ENCODE measurements at places on chromosomes 5 and 9. TPM values are rescaled to one million over a fixed set of nuclear protein-coding genes. Genes with fewer than 3 reads are reported as not detected.

GRCh38 chr9:136493567-136493971 is 10.7 kb upstream of the SEC16A start:
- H3K36me3 ChIP-seq = no peaks in the 10 kb centered on the region
- H3K27me3 ChIP-seq = no peaks in the 10 kb centered on the region
- H3K4me3 ChIP-seq = no peak overlapping the region
- no peaks in the 10 kb centered on the region for H3K4me1 ChIP-seq
- no peak overlapping the region for H3K27ac ChIP-seq
- DNase-seq = no peak

TAF1L gene
- total RNA-seq = 0.05 TPM

ARID3C gene
- not detected for total RNA-seq

DNA sequence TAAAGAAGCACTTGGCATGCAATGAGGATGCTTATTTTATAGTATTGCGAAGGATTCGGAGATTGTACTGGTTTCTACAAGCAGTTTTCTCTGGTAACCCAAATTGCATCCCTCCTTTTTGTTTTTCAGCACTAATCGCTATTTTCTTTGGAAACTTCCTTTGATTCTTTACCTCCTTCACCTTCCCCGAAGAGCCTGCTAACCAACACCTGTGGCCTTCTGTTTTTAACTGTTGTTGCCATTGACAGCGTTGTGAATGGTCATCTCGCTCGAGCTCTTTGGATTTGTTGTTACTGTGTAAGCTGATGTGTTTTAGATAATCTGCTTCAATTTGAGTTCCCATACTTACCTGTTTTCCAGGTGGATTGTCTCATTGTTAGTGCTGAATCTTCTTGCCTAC is 1.1 kb downstream of the CNOT6 start:
- peak overlapping the region; percentile 54 for H3K27ac ChIP-seq
- H3K4me3 ChIP-seq = peak overlapping the region; percentile 90
- DNase-seq = no peak
- H3K36me3 ChIP-seq = no peaks in the 10 kb centered on the region
- H3K27me3 ChIP-seq = no peaks in the 10 kb centered on the region

TGFBR1 gene
- total RNA-seq = 41.1 TPM

SCGB3A1 gene
- 5.3 TPM for total RNA-seq

DNA sequence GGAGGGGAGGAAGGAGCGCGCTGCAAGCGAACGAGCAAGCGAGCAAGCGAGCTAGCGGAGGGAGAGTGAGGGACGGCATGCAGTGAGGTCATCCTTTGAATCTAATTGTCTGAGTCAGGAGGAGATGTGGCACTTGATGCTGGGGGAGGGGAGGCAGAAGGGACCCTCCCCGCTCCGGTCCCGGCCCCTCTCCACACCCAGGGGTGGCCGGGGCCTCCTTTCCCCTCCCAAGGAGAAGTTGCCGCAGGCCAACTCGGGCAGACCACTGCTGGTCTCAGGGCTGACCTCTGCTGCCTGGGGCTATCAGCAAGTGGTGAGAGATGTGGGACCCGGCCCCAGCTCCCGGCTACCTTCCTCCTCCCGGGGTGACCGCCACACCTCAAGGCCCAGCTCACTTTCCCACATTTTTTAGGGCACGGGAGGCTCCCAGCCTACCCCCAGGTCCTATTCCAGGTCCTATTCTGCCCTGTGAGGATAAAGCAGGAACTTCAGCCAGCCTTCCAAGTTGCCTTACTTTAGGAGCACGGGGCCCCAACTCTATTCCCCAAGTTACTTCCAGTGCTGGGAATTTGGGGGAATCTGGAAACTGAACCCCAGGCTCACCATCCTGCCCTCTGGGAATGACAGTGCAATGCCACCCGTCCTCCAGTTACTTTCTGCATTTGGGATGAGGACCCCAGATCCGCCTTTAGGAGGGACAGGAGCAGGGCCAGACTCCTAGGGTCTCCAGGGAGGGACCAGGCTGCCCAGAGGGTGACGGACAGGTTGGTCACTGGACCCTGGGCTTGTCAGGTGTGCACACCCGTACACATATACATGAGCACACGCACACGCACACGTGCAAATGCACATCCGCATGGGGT is 11.1 kb downstream of the CNTFR start:
- no peaks in the 10 kb centered on the region for H3K27me3 ChIP-seq
- H3K4me3 ChIP-seq = no peak overlapping the region
- peak; percentile 51 for DNase-seq
- H3K4me1 ChIP-seq = peaks cover 10% of the 10 kb centered on the region
- H3K27ac ChIP-seq = no peak overlapping the region

GRCh38 chr9:127209948-127210640 is 54.5 kb upstream of the GARNL3 start:
- no peaks in the 10 kb centered on the region for H3K36me3 ChIP-seq
- no peaks in the 10 kb centered on the region for H3K4me1 ChIP-seq
- DNase-seq = no peak
- H3K27ac ChIP-seq = no peak overlapping the region
- H3K27me3 ChIP-seq = no peaks in the 10 kb centered on the region

RUSC2 gene
- total RNA-seq = 41.1 TPM

DNA sequence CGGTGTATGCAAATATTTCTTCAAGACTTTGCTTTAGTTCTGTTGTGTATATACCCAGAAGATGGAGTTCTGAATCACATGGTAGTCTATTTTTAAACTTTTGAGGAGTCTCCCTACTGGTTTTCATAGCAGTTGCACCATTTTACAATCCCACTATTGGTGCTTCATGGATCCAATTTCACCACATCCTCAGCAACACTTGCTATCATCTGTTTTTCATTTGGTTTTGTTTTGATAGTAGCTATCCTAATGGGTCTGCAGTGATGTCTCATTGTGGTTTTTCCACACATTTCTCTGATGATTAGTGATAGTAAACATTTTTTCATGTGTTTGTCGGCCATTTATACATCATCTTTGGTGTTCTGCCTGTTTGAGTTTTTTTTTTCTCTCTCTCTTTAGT is 1339.3 kb downstream of the EFNA5 start:
- no peak overlapping the region for H3K27ac ChIP-seq
- no peaks in the 10 kb centered on the region for H3K27me3 ChIP-seq
- H3K4me1 ChIP-seq = no peaks in the 10 kb centered on the region
- H3K36me3 ChIP-seq = no peaks in the 10 kb centered on the region
- H3K4me3 ChIP-seq = no peak overlapping the region
- no peak for DNase-seq

- DNase-seq = no peak
- no peak overlapping the region for H3K27ac ChIP-seq
- no peaks in the 10 kb centered on the region for H3K27me3 ChIP-seq
- no peak overlapping the region for H3K4me3 ChIP-seq
- H3K36me3 ChIP-seq = no peaks in the 10 kb centered on the region
Measured at GRCh38 chr5:38753141-38753540, 92.7 kb upstream of the OSMR start.

GRCh38 chr5:157566902-157567489 is 8.6 kb downstream of the ADAM19 start:
- H3K4me1 ChIP-seq = peaks cover 9% of the 10 kb centered on the region
- no peak overlapping the region for H3K4me3 ChIP-seq
- H3K27ac ChIP-seq = no peak overlapping the region
- H3K36me3 ChIP-seq = no peaks in the 10 kb centered on the region

SLC34A3 gene
- not detected for total RNA-seq

LRRC19 gene
- not detected for total RNA-seq

- no peaks in the 10 kb centered on the region for H3K36me3 ChIP-seq
- H3K27me3 ChIP-seq = no peaks in the 10 kb centered on the region
- no peak overlapping the region for H3K27ac ChIP-seq
- H3K4me3 ChIP-seq = no peak overlapping the region
Measured at GRCh38 chr5:133653760-133654049, 41.4 kb upstream of the FSTL4 start.

SPINK6 gene
- total RNA-seq = not detected

- no peak for DNase-seq
- no peak overlapping the region for H3K27ac ChIP-seq
- no peaks in the 10 kb centered on the region for H3K27me3 ChIP-seq
- no peaks in the 10 kb centered on the region for H3K36me3 ChIP-seq
- H3K4me3 ChIP-seq = no peak overlapping the region
Measured at GRCh38 chr9:130654879-130655278, 9.5 kb upstream of the PRDM12 start.

SLC1A3 gene
- 13.2 TPM for total RNA-seq

DNA sequence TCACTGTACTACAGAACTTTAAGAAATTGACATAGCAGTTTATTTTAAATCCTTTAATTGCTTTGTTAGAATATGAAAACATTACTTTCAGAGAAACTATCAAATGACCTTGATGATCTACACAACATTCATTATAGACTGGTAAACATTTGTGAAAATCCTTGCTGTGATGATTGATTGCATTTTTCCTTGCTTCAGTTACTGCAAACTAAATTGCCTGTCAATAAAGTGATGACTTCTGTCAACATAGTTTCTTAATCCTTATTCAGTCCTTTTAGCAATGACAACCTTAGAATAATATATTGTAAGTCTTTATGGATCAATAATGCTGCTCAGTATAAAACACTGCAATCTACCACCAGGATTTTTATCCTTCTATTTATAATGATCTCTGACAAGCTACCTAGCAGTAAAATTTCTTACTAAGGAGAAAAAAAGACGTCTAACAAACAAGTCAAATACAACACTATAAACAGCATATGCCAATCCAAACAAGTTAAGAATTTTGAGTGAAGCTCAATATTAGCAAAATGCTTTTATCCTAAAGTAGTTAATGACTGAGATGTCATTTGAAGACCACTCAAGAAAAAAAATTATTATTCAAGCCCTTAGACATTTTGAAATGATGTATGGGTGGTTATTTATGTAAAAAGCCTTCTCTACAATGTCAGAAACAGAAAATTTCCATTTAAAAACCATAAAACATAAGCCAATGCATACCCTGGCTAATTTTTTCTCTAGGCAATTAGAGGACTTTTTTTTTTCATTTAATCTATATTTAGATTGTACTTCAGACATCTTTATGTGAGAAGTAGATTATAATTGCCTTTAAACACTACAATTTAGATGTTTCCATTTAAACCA is 105.5 kb downstream of the FBXL17 start:
- H3K4me1 ChIP-seq = no peaks in the 10 kb centered on the region
- no peak overlapping the region for H3K4me3 ChIP-seq

HBEGF gene
- total RNA-seq = 6.4 TPM
